ENCODE measurements at places on chromosomes 3 and 15. TPM values are rescaled to one million over a fixed set of nuclear protein-coding genes. Genes with fewer than 3 reads are reported as not detected.
A peak's percentile ranks its signal among the peaks of the same experiment; 100 is the strongest.

Gene APEH
- 141 TPM for total RNA-seq

Gene CMTM8
- 11.6 TPM for total RNA-seq

Gene NR2F2
- not detected for total RNA-seq

Gene GOLGA8N
- 1.3 TPM for total RNA-seq

Gene NDUFB4
- 143 TPM for total RNA-seq

Gene TMEM212
- total RNA-seq: not detected

Gene GPR62
- total RNA-seq: not detected

Gene PLSCR4
- total RNA-seq: not detected

Gene UROC1
- total RNA-seq: not detected

Gene RASL12
- not detected for total RNA-seq

Gene LEKR1
- total RNA-seq: 0.59 TPM

DNA sequence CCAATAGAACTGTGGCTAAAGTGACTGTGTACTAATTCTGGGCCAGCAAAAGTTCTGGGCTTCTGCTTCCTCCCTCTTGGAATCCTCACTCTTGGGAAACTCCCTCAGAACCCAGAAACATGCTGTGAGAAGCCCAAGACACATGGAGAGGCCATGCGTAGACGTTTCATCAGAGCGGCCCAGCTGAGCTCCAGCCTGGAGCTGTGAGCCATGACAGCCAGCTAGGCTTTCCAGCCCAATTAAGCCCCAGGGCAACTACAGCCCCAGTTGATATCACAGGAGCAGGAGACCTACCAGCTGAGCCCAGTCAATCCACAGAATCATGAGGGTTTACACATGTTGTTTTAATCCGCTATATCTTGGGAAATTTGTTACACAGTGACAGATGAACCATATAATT is 43.6 kb upstream of the CNOT10 start:
- H3K27ac ChIP-seq: no peak overlapping the region
- no peaks in the 10 kb centered on the region for H3K4me1 ChIP-seq
- H3K4me3 ChIP-seq: no peak overlapping the region
- H3K36me3 ChIP-seq: no peaks in the 10 kb centered on the region

DNA sequence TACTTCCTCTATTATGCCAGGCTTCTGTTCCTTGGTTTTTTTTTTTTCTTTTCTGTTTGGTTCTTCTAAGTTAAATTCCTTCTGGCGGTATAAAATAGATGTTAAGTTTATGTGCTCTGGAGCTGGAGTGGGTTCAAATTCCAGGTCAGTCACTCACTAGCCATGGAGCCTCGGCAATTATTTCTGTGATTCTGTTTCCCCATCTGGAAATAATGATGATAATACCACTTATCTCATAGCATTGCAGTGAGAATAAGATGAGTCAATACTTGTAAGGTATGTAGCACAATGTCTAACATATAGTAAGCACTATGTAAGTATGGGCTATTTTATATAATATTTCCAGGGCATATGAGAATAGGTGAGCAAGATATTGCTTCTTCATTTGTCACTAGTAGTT is 33.2 kb upstream of the ZDHHC23 start:
- H3K36me3 ChIP-seq: no peaks in the 10 kb centered on the region
- no peak for DNase-seq
- no peaks in the 10 kb centered on the region for H3K27me3 ChIP-seq
- H3K27ac ChIP-seq: no peak overlapping the region

- peaks cover 10% of the 10 kb centered on the region for H3K36me3 ChIP-seq
- H3K27ac ChIP-seq: peak overlapping the region; percentile 98
- peak overlapping the region; percentile 91 for H3K4me3 ChIP-seq
- peaks cover 46% of the 10 kb centered on the region for H3K4me1 ChIP-seq
- no peaks in the 10 kb centered on the region for H3K27me3 ChIP-seq
Measured at GRCh38 chr15:42490291-42490670, 660 bp downstream of the ZNF106 start.

- H3K36me3 ChIP-seq: no peaks in the 10 kb centered on the region
- no peak for DNase-seq
- H3K27ac ChIP-seq: no peak overlapping the region
- H3K27me3 ChIP-seq: no peaks in the 10 kb centered on the region
- no peaks in the 10 kb centered on the region for H3K4me1 ChIP-seq
Measured at GRCh38 chr3:95302044-95302443, 1239.2 kb downstream of the NSUN3 start.

GRCh38 chr15:58545307-58546065 is 113.7 kb downstream of the LIPC start:
- peaks cover 1% of the 10 kb centered on the region for H3K27me3 ChIP-seq
- peak overlapping the region; percentile 76 for H3K27ac ChIP-seq
- peaks cover 6% of the 10 kb centered on the region for H3K4me1 ChIP-seq
- no peak overlapping the region for H3K4me3 ChIP-seq
- DNase-seq: peak; percentile 57

DNA sequence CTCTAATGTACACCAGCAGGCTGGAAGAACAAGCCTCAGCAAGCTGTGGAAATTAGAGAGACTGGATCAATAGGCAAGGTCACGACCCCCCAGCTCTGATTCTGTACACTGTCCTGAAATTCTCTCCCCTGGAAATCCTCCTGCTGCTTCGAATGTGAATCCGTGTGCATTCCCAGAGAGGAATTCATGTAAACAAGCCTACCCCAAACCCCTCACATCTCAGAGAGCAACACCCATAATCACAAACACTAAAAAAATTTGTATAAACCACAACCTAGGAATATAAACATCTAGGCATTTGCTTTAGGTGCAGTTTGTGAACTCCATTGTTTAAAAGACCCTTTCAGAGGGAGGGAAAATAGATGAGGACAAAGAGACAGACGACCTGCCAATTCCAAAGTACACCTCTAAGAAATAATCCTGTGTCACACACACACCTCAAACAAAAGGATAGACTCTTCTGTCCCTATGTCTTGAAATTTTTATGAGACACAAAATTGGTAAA is 325.2 kb downstream of the WDR72 start:
- no peaks in the 10 kb centered on the region for H3K36me3 ChIP-seq
- no peak overlapping the region for H3K27ac ChIP-seq
- H3K4me1 ChIP-seq: no peaks in the 10 kb centered on the region
- no peak for DNase-seq
- H3K27me3 ChIP-seq: no peaks in the 10 kb centered on the region

DNA sequence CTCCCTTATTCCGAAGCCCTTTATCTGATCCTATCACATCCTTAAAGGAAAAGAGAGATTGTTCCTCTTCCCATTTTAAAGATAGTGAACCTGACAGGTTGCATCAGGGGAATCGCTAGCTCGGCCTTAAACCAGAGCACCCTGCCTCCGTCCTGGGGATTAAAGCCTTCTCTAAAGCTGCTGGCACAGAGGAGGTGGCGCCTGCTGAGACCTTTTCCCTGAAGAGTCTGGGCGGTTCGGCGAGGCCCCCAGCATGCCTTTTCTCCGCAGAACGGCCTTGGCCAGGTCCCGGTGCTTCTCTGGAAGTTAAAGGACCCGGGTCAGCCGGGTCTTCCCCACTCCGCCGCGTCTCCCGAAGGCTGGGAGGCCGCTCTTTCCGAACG is 593 bp downstream of the FAM219B start:
- peaks cover 22% of the 10 kb centered on the region for H3K36me3 ChIP-seq
- H3K4me3 ChIP-seq: peak overlapping the region; percentile 99
- H3K27me3 ChIP-seq: no peaks in the 10 kb centered on the region
- peak; percentile 50 for DNase-seq

DNA sequence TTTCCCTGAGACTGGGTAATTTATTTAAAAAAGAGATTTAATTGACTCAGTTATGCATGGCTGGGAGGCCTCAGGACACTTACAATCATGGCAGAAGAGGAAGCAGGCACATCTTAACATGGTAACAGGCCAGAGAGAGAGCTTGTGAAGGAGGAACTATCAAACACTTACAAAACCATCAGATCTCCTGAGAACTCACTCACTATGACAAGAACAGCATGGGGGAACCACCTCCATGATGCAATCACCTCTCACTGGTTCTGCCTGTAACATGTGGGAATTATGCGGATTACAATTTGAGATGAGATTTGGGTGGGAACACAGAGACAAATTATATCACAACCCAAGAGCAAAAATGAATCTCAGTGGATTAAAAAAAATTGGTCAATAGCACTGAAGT is 416.0 kb upstream of the TMCO5A start:
- no peak overlapping the region for H3K27ac ChIP-seq
- no peak overlapping the region for H3K4me3 ChIP-seq
- no peaks in the 10 kb centered on the region for H3K36me3 ChIP-seq
- DNase-seq: no peak
- H3K27me3 ChIP-seq: no peaks in the 10 kb centered on the region
- no peaks in the 10 kb centered on the region for H3K4me1 ChIP-seq

DNA sequence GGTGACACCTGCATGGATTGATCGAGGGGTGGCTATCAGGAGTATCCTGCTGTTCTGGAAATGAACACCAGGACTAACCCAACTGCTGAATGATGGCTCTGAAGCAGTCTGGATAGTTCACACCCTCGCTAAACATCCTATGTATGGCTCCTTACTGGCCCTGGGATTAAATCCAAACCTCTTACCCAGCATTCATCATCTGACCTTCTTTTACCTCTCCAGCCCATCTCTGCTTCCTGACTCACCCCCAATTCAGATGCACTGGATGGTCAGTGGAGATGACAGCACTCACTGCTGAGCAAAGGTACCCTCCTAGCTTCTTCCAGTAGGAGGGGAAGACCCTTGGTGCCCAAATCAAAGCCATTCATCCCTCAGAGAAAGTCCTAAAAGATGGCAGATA is 235.2 kb upstream of the TRIM42 start:
- DNase-seq: no peak
- no peaks in the 10 kb centered on the region for H3K36me3 ChIP-seq
- H3K27me3 ChIP-seq: no peaks in the 10 kb centered on the region
- H3K4me1 ChIP-seq: no peaks in the 10 kb centered on the region

DNA sequence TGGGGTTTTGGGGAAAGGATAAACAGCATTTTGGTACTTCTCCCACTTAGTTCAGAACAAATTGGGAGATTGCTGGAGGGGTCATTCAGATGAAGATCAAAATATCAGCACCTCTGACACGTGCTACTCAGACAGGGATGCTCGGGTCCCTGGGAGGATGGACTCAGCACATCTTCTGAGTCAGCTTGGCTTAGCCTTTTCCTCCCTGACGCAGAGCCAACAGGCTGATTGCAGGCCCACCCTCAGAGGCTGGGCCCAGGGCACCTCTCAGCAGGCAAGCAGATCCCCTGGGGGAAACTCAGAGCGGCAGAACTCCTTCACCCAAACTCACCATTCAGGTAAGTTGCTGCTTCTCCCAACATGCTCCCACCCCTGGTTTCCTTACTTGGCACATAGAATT is 304.9 kb downstream of the TLE3 start:
- DNase-seq: no peak
- no peaks in the 10 kb centered on the region for H3K4me1 ChIP-seq
- H3K27ac ChIP-seq: no peak overlapping the region
- peaks cover 3% of the 10 kb centered on the region for H3K36me3 ChIP-seq

DNA sequence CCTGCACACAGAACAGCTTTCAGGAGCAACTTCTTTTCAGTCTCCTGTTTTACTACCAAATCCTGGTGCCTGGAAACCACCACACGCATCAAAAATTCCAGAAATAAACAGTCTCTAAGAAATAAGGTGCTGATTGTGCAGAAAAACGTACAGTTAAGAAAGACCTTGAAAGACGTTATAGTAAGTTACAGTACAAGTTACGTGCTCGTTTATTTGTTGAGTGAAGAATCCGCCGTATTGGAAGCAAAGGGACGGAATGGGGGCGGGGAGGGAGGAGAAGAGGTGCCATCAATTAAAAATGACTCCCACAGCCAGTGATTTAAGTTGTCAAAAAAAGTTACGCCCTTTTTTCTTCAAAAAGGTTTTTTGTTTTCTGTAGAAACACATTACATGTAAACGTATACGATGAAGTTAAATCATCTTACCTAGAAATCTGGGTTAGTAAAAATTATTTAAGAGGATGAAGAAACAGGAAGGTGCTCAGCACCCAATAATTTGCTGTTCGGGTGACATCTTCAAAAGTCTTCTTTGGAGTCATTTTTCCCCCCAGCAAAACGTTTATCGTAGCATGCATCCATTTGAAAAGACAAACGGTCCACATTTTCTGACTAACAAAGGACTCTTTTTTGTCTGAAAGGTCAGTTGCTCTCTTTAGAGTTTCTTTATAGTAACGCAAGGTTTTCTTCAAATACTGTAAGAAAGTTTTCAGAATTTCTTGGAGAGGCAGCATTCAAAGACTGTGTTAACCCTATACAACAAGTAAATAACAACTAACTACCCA is 782 bp upstream of the UACA start:
- H3K27me3 ChIP-seq: peaks cover 36% of the 10 kb centered on the region
- peaks cover 12% of the 10 kb centered on the region for H3K4me1 ChIP-seq
- no peaks in the 10 kb centered on the region for H3K36me3 ChIP-seq
- peak overlapping the region; percentile 76 for H3K4me3 ChIP-seq
- no peak overlapping the region for H3K27ac ChIP-seq

- H3K27ac ChIP-seq: no peak overlapping the region
- H3K27me3 ChIP-seq: peaks cover 7% of the 10 kb centered on the region
- H3K36me3 ChIP-seq: no peaks in the 10 kb centered on the region
- no peak for DNase-seq
Measured at GRCh38 chr15:94056314-94056713, 175.0 kb upstream of the MCTP2 start.

DNA sequence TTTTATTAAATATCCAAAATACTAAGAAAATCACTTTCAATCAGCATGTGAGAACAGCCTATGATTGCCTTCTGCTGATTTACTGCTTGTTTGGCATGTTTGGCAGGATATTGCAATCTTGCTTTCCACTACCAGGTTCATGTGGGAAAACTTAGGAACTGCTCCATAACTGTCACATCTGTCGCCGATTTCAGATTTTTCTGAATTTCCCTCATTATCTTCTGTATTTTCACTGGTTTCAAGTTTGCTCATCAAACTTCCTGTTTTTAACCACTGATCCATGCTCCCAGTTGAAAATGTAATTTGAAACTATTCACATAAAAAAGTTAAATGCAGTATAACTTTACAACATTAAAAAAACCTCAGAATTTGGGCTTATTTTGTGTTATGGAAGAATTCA is 93.0 kb downstream of the NFKBIZ start:
- no peak for DNase-seq
- H3K4me3 ChIP-seq: no peak overlapping the region
- H3K4me1 ChIP-seq: peaks cover 31% of the 10 kb centered on the region
- peaks cover 2% of the 10 kb centered on the region for H3K27me3 ChIP-seq

GRCh38 chr3:187361835-187362234 is 6.3 kb upstream of the RTP4 start:
- peaks cover 11% of the 10 kb centered on the region for H3K4me1 ChIP-seq
- no peaks in the 10 kb centered on the region for H3K36me3 ChIP-seq
- no peaks in the 10 kb centered on the region for H3K27me3 ChIP-seq
- no peak overlapping the region for H3K4me3 ChIP-seq
- DNase-seq: no peak
- H3K27ac ChIP-seq: no peak overlapping the region

GRCh38 chr15:83129791-83130190 is 22.3 kb downstream of the TM6SF1 start:
- H3K27me3 ChIP-seq: no peaks in the 10 kb centered on the region
- no peak overlapping the region for H3K27ac ChIP-seq
- H3K4me1 ChIP-seq: no peaks in the 10 kb centered on the region
- no peaks in the 10 kb centered on the region for H3K36me3 ChIP-seq

GRCh38 chr3:23829242-23829934 is 23.6 kb downstream of the UBE2E1 start:
- DNase-seq: no peak
- peaks cover 2% of the 10 kb centered on the region for H3K36me3 ChIP-seq
- peaks cover 49% of the 10 kb centered on the region for H3K4me1 ChIP-seq
- no peak overlapping the region for H3K27ac ChIP-seq
- no peaks in the 10 kb centered on the region for H3K27me3 ChIP-seq
